ENCODE measurements at places on chromosomes 4 and X. TPM values are rescaled to one million over a fixed set of nuclear protein-coding genes. Genes with fewer than 3 reads are reported as not detected.
A peak's percentile ranks its signal among the peaks of the same experiment; 100 is the strongest.

Gene MTNR1A
- not detected for total RNA-seq

Gene SERPINA7
- total RNA-seq, result not detected

Gene GNRHR
- total RNA-seq, result not detected

Gene DDX53
- total RNA-seq, result not detected

Gene PLP1
- not detected for total RNA-seq

Gene LONRF3
- 4.3 TPM for total RNA-seq

DNA sequence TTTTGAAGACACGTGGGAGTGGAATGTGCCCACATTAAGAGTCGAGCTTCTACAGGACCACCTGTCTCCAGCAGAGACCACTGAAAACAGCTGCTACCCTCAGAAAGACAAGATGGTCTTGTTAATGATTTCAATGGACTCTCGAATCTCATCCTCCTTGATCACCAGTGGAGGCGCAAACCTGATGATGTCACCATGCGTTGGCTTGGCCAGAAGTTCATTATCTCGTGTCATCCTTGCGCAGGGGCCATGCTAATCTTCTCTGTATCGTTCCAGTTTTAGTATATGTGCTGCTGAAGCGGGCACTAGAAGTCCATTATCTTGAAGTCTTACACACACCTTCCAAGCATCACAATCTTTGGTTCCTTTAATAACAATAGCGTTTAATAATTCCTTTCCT, 23.3 kb downstream of the SPACA5B start:
- DNase-seq, result no peak

DNA sequence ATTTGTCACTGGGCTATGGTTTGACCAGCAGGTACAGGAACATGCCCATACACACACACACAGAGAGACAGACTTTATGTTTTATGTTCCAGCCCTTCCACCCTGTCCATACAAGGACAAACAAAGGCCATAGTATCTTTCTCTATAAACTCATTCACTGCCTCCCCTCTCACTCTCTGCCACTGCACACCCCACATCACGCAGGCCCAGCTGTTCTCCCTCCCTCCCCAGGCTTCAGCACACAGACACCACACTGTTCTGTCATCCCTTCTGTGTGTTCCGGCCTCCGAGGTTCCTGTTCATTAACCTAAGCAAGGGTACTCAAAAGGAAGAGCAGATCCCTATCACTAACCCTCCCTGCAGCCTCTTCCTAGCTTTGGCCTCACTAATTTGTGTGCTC, 17.8 kb downstream of the LAS1L start:
- no peak for DNase-seq

GRCh38 chrX:30751497-30751896, 98.3 kb downstream of the GK start:
- DNase-seq, result no peak

DNA sequence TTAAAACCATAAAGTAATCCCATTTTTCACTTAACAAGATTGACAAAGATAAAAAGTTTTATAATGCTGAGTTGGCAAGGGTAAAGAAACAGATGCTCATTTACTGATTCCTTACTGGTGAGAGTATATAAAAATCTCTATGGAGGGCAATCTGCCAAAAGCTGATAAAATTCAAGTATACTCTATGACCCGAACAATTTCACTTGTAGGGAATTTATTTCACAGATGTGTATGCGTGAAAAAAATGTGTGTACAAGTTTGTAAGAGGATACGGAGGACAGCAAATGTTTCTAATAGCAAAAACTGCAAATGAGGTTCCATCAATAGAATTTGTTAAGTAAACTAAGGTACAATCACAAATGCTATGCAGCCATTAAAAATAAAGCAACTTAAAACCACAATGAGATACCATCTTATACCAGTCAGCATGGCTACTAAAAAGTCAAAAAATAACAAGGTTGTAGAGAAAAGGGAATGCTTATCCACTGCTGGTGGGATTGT, 23.4 kb downstream of the DHX15 start:
- no peak for DNase-seq

DNA sequence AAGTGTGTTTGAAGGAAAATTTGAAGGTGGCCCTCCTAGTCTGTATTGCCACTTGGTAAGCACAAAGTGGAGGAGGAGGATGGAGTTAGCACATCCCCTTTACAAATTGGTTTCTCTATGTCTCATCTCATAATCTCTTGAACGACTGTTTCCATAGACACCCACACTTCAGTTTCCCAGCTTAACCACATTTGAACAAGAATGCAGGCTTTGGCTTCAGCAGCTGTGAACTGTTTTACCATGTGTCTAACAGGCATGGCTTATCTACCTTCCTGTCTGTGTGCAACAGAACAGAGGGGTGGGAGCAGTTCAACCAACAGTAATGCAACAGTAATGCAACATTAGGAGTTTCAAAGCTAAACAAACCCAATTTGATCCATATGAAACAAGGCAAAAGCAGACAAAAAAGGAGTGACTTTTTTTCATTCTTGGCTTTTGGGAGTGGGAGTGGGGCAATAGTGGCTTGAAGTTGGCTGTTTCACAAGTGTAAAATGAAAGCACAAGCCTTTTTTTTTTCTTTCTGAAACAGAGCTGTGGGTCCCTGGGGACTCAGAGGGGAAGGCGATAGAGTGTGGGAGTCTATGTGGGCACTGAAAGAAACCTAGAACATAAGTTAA, 108.0 kb downstream of the ITM2A start:
- peak; percentile 13 for DNase-seq

DNA sequence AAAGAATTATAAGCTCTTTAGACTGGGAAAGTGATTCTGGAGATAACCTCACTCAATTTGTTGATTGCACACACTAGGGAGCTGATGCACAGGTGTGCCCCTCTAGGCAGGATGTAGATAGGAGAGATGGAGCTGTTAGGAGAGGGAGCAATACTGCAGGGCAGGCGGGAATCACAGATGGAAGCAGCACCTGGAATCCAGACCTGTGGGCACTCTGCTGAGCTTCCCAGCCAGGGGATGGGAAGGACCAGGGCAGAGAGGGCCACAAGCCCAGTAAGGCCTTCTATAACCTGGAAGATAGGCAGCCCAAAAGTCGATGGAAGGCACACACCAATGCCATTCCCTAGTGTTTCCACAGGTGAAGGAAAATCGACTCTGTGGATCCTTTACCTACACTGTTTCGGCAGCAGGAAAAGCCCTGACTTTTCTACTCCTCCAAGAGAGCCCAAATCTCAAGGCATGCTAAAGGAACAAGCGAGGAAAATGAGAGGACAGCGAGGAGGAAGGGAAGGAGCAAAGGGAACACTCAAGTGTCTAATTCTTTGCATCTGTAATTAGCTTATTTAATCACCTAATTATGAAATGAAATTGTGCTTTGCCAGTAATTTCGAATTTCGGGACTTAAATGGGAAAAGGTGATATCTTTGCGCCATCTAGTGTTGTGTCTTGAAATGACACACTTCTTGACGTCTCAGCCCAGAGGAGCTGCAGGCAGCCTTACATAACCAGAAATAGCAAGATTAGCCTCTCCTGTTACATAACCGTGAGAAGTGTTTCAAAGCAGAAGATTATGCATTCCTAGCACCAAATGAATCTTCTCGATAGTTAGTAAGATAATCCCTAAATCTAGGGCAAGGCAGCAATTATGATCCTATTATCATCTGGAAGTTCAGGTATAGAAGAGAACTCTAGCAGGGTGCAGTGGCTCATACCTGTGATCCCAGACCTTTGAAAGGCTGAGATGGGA, 31.0 kb upstream of the TLR3 start:
- no peak for DNase-seq
